ENCODE measurements at places on chromosomes 7 and 10.

DNA sequence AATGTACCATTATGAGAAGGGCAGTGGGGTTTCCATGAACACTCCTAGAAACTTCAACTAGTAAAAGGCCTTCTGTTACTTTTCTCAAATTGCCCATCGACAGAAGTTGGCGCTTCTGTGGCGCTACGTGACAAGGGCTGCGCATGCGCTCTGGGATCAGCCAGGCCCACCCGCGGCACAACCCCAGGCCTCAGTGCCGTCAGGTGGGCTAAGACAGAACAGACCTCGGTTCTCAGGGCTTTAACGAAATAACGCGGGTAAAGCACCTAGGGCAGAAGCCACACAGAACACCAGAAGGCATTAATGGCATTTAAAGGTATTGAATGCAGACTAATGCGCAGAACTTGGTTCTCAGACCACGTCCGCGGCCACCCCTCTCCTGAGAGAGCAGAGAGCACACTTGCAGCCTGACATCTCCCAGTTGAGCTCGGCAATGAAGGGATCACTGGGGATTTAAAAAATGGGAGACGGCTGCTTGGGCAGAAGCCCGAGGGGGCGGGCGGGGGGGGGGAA lies 67.6 kb upstream of the CTNNA3 start:
- peak; percentile 70 for DNase-seq

DNA sequence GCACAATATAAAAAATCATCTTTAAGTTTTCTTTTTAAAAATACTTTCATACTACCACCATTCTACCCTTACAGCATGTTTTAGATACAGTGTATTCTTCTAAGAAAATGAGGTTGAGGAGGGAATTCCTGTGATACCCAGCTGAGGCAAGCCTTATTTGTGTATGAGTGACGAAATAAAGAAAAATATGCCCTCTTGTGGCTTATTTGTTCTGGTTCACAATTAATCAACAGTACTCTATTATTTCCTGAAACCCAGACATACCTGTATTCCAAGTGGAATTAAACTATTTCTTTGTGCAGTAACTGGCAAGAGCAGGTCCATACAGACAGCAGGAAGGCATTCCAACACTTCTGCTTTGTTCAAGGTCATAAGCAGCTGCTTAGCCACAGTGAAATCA lies 4.5 kb upstream of the SEMA3D start:
- DNase-seq: peak; percentile 30

- no peak for DNase-seq
These were observed 106.7 kb downstream of the CUBN start for GRCh38 chr10:17022896-17023295.

GRCh38 chr10:103493362-103493915 lies at the start of gene NEURL1:
Gene NEURL1, plus strand, starts transcription at chr10:103493705. Its CDS starts 683 bp downstream, at chr10:103494388.
- DNase-seq: no peak

DNA sequence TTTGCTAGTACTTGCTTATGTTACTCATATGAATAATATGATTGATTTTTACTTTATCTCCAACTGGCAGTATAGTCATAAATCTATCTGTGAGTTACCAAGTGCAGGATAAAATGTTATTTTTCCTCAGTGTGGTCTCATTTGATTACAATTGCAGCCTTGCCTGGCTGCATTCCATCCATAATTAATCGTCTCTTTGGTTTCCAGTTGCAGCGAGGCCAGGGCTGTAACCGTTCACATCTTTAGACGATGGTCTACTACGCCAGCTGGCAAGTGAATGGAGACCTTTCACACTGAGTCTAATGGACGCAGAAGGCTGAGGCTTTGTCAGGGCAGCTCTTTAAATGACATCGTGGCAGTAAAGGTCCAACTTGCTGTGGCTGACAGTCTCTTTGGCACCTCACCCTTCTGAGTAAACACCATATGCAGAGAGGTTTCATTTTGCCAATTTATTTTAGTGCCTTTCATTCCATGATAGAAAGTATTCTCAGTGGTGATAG lies 84.0 kb downstream of the ARL4A start:
- DNase-seq: peak; percentile 74

DNA sequence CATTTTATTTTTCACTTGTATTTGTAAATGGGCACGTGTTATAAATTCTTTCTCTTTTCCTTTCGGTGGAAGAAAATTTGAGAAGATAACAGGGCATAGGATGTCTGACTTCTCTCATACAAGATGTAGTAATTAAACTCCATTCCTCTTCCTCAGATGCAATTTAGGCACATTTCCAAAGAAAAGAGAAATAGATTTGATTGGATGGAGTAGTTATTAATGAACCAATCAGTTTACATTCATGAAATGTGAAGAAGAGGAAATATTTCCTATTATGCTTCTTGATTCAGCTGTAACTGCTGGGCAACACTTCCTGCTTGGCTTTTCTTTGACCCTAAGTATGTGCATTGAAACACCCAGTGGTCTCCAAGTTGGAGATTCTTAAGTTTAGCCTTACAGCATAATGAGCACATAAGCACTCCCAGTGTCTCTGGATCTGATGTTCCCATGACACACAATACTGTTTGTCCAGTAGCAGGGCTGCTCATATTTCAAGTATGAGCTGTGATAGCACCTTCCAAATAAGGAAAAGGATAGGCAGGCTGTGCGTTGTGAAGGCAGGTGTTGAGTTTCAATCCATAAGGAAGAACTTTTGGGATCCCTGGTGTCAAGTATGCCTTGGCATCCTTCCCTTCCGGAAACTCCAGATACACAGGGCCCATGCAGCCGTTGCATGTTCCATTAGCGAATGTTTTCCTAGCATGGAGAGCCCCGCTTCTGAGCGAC lies 33.4 kb upstream of the COBL start:
- peak; percentile 54 for DNase-seq

DNA sequence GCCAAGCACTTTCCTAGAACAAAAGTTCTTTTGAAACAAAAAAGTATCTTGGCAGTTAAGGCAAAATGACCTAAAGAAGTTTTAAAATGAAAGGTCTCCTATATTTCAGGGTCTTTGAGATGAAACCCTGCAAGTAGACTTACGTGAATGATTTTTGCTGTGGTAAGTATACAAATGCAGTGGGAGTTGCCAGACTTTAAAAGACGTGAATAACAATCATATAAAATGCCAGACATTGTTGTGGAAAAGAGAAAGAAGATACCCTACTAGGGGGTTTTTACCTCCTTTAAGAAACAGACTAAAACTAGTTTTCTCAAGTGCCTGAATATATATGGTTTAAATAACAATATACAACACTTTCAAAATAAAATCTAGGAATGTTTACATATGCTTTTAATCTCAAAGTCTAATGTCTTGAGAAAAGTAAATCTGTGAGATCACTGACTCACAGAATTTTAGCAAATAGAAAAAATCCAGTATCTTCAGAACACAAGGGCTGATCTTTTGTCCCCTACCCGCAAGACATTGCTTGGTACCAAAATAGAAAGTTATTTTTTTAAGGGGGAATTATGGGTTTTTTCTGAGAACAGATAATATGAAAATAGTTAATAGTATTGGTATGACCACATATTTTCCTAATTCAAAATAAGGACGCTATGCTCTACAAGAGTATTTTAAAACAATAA lies 29.5 kb downstream of the LRRC17 start:
- DNase-seq: no peak

- DNase-seq: no peak
These were observed 11.0 kb upstream of the BLVRA start for GRCh38 chr7:43747328-43748105.

DNA sequence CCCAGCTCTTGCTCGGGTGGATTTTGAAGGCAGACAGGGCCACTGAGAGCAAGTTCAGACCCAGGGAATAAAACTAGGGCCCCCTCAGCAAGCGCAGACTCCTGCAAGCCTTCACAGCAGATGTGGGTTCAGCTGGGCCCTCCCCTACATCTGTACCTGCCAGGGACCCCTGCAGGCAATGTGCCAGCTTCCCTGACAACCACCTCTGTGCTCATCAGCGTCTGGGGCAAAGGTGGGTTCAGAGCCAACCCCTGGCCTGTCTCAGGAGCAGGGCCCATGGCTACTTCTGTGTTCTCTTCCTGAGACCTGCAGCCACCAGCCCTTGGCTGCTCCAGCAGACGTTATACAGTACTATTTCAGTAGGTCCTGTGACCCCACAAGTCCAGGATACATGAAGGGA lies 189.5 kb downstream of the DIP2C start:
- DNase-seq: no peak

GRCh38 chr7:129919492-129919891 lies 33.3 kb downstream of the UBE2H start:
- DNase-seq: no peak

- no peak for DNase-seq
These were observed 868 bp downstream of the MYO1G start for GRCh38 chr7:44977959-44978335.

DNA sequence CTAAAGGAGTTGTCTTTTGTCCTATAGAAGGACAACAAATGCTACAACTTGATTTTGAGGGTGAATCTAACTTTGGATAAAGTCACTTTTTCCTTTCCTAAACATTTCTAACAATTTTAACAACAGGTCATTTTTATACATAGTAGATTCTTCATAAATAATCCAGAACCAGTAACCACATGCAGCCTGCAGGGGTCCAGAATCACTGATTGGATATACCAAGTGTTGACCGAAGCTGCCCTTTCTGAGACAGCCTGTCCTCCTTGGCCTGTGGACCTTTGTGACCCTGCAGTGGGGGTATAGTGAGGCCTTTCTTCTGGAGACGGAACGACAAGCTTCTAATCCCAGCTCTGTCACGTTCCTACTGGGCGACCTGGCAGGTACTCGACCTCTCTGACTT lies 34.8 kb upstream of the LAMB4 start:
- no peak for DNase-seq

DNA sequence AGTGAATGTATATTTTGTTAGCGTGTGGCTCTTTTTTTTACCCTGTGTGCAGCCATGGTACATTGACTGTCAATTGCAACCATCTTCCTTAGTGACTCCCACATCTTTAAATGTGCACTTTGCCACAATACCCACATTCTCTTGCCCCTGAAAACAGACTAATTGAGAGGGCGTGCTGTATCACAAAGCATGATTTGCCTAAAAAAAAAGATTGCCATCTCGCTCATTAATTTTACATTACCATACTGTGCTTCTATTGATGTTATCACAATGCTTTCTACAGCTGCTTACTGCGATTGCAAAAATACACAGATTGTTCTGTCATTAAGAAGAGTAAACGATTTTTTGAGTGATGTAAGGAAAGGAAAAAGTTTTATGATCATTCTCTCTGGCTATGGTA lies 613.1 kb upstream of the NRP1 start:
- no peak for DNase-seq

- no peak for DNase-seq
These were observed 11.3 kb downstream of the XRCC2 start for GRCh38 chr7:152664636-152665035.

GRCh38 chr7:19111474-19112273 lies 5.8 kb downstream of the TWIST1 start:
- DNase-seq: no peak

DNA sequence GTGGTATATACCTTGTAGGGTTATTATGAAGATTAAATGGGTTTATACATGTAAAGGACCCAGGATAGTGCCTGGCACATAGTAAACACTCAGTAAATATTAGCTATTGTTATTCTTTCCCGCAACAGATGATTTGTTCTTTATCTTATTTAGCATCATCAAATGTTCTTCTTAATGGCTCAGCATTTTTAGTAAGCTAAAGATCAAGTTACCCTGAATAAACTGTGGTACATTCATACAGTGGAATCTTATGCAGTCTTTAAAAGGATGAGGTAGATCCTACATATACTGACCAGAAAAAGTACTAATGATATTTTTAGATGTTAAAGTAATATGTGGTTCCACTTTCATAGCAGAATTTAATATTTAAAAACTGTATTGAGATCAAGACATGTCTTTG lies 65.4 kb downstream of the ST7 start:
- no peak for DNase-seq

- DNase-seq: peak; percentile 87
These were observed 2.1 kb upstream of the COX19 start for GRCh38 chr7:977326-978048.

- peak; percentile 61 for DNase-seq
These were observed 1.1 kb downstream of the MARVELD1 start for GRCh38 chr10:97714401-97715258.

- DNase-seq: peak; percentile 45
These were observed 97.7 kb downstream of the NRCAM start for GRCh38 chr7:108358553-108358952.

DNA sequence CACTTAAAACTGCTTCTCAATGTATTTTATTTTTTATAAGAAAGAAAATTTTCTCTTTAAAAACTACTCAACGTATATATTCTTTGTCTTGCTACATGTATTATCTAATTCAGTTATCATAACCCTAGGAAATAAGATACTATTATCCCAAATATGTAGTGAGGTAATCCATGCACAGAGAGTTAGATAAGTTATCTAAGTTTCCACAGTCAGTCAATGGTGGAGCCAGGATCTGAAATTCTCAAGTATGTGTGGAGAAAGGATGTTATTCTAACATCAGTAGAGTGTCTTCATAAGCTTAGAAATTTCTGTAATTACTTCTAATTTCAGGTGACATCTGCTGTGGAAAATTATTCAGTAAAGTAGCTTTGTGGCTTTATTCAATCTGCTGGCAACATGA lies 239.9 kb downstream of the CSTF2T start:
- no peak for DNase-seq

- no peak for DNase-seq
These were observed 108.2 kb downstream of the PTPN20 start for GRCh38 chr10:47019155-47020145.

GRCh38 chr10:26711324-26711723 lies 13.8 kb downstream of the PDSS1 start:
- no peak for DNase-seq

GRCh38 chr7:157693071-157693520 lies 356.3 kb downstream of the DNAJB6 start:
- no peak for DNase-seq

GRCh38 chr7:25857376-25858067 lies 294.5 kb upstream of the NFE2L3 start:
- peak; percentile 92 for DNase-seq

DNA sequence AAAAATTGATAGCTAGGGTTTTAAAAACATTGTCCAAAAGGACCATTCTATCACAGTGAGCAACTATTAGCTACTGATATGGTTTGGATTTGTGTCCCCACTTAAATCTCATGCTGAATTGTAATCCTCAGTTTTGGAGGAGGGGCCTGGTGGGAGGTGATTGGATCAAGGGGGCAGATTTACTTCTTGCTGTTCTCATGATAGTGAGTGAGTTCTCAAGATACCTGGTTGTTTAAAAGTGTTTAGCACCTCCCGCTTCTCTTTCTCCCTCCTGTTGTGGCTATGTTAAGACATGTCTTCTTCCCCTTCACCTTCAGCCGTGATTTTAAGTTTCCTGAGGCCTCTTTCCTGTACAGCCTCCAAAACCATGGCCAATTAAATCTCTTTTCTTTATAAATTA lies 500.4 kb upstream of the POT1 start:
- no peak for DNase-seq

GRCh38 chr10:75723319-75723980 lies 292.0 kb downstream of the LRMDA start:
- no peak for DNase-seq

DNA sequence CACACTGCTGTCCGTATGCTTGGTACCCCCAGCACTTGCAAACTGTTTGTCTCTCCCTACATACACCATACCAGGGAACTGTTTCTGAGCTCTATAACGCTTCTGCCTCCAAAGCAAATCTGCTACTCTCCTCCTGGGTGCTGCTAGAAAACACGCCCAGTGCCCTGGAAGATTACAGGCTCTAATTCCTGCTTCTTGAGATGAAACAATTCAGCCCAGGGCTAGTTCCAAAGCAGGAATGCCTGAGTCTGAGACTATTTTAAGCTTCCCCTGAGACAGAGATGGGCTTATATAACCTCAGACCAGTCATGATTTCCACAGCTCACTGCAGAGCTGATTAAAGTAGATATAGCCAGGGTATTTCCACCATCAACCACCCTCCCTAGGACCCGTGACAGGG lies 327.1 kb downstream of the GPR158 start:
- DNase-seq: no peak

GRCh38 chr7:121798896-121799295 lies 74.1 kb upstream of the PTPRZ1 start:
- no peak for DNase-seq

Measured in renal pelvis (tissue), 12 donors.